ENCODE measurements at places on chromosomes 11 and 22.

GRCh38 chr22:31343235-31344191, 2.6 kb downstream of the PATZ1 start:
- DNase-seq, result peak; percentile 25

DNA sequence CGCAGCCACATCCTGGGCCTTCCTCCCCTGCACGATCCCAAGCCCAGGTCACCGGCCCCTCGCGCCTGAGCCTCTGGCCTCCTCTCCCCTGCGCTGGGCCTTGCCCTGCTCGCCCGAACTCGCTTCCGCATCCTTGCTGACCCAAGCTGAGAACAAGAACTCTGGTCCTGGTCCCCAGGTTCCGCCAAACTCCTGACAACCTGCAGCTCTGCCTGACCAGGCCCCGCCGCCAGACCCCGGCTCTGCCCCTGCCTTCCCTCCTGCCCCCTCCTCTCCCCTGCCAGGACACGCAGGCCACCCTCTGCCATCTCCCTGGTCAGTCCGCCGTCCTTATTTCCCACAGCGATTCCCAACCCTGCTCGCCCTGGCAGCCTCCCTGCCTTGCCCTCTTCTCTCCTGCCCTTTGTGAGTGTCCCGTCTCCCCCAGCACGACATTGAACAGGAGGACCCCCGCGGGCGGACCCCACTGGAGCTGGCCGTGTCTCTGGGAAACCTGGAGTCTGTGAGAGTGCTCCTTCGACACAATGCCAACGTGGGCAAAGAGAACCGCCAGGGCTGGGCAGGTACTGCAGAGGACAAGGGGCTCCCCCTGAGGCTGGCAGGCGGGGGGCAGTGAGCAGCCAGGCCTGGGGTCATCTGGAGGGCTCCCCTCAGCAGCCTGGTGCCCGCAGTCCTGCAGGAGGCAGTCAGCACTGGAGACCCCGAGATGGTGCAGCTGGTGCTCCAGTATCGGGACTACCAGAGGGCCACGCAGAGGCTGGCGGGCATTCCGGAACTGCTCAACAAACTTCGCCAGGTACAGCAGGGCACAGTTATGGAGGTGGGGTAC, 762 bp downstream of the ANKRD13D start:
- peak; percentile 30 for DNase-seq

DNA sequence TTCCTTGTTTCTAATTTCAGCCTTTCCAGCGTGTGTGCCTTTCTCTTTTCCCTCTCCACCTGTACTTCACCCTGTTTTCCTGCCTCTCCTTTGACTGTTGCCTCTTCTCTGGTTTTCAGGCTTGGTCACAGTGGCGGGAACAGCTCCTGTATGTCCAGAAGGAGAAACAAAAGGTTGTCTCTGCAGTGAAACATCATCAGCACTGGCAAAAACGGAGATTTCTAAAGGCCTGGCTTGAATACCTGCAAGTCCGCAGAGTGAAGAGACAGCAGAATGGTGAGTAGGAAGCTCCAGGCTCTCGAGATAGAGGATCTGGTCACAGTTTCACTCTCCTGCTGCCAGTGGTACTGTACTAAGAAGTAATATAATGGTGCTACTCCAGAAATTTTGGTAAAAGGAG, 76.6 kb downstream of the SFI1 start:
- no peak for DNase-seq

- DNase-seq, result peak; percentile 93
These were observed 61.2 kb downstream of the CLPB start for GRCh38 chr11:72373163-72373562.

- DNase-seq, result no peak
These were observed 99.8 kb downstream of the ARL14EP start for GRCh38 chr11:30422447-30423278.

GRCh38 chr22:22098457-22099193, 116.0 kb upstream of the TOP3B start:
- DNase-seq, result no peak

Data from NCI-H1092 treated with DMSO at 0.1 percent for 48 hours (cell line).